ENCODE measurements at places on chromosomes 1 and 21. TPM values are rescaled to one million over a fixed set of nuclear protein-coding genes. Genes with fewer than 3 reads are reported as not detected.

Gene TMEM51
- 2.7 TPM for total RNA-seq

Gene OR2L3
- not detected for total RNA-seq

Gene ATPAF1
- total RNA-seq: 22.9 TPM

Gene CYP4B1
- not detected for total RNA-seq

Gene FAM72C
- total RNA-seq: 1.5 TPM

Gene FCRL6
- not detected for total RNA-seq

Gene OR2T27
- total RNA-seq: not detected

Gene ALPL
- total RNA-seq: 1.5 TPM

Gene FAM43B
- total RNA-seq: not detected

Gene HMCN1
- 7.2 TPM for total RNA-seq

Gene NOS1AP
- 0.66 TPM for total RNA-seq

Gene OR2G6
- not detected for total RNA-seq

Gene PANK4
- total RNA-seq: 26.5 TPM

Gene GPR25
- not detected for total RNA-seq

Gene KCNE1
- total RNA-seq: 0.18 TPM

Gene ERG
- total RNA-seq: 55.8 TPM

Gene IFI44L
- 1.2 TPM for total RNA-seq

Gene HPDL
- total RNA-seq: 1.4 TPM

Gene LCK
- total RNA-seq: 0.09 TPM

Gene MAP10
- total RNA-seq: 1.9 TPM

Gene KIF26B
- 0.09 TPM for total RNA-seq

Gene HUNK
- not detected for total RNA-seq

Gene ELAPOR1
- total RNA-seq: 0.09 TPM

Gene TEKT2
- not detected for total RNA-seq

Gene OR2T29
- not detected for total RNA-seq

Gene SLC25A34
- total RNA-seq: 0.38 TPM

Gene EPHX1
- 10.1 TPM for total RNA-seq

Gene UBXN10
- not detected for total RNA-seq

Gene E2F2
- total RNA-seq: 0.81 TPM

Gene EPHB2
- 50.7 TPM for total RNA-seq

Gene DYNLT4
- 0.09 TPM for total RNA-seq

Gene DMBX1
- total RNA-seq: not detected

Gene TMEM82
- total RNA-seq: not detected

Gene FAM72D
- total RNA-seq: 0.94 TPM

Gene CFHR4
- total RNA-seq: not detected

Gene GBP7
- total RNA-seq: not detected

Gene SLAMF9
- total RNA-seq: not detected

Gene RHD
- not detected for total RNA-seq

Gene CA6
- total RNA-seq: not detected

Gene OXCT2
- total RNA-seq: 1.7 TPM

Gene LGR6
- not detected for total RNA-seq

Gene FCRL1
- total RNA-seq: not detected

Gene NBPF26
- total RNA-seq: 6.4 TPM

Gene KHDC4
- total RNA-seq: 17.9 TPM

Gene DDOST
- 290 TPM for total RNA-seq

Gene CCDC181
- 0.09 TPM for total RNA-seq

Gene TSPAN2
- total RNA-seq: 0.90 TPM

Gene VASH2
- 0.09 TPM for total RNA-seq

Gene MANEAL
- total RNA-seq: 0.75 TPM

Gene ANKRD34A
- 0.28 TPM for total RNA-seq

Gene OR2L13
- not detected for total RNA-seq

Gene OR10Z1
- not detected for total RNA-seq

Gene KRTAP21-2
- total RNA-seq: not detected

Gene TAS1R1
- total RNA-seq: not detected

Gene KCNJ9
- total RNA-seq: not detected

Gene SPRR1B
- not detected for total RNA-seq

Gene RRP15
- total RNA-seq: 7.5 TPM

Data from endothelial cell of coronary artery (primary cell).